ENCODE measurements at places on chromosomes 3 and 15.

DNA sequence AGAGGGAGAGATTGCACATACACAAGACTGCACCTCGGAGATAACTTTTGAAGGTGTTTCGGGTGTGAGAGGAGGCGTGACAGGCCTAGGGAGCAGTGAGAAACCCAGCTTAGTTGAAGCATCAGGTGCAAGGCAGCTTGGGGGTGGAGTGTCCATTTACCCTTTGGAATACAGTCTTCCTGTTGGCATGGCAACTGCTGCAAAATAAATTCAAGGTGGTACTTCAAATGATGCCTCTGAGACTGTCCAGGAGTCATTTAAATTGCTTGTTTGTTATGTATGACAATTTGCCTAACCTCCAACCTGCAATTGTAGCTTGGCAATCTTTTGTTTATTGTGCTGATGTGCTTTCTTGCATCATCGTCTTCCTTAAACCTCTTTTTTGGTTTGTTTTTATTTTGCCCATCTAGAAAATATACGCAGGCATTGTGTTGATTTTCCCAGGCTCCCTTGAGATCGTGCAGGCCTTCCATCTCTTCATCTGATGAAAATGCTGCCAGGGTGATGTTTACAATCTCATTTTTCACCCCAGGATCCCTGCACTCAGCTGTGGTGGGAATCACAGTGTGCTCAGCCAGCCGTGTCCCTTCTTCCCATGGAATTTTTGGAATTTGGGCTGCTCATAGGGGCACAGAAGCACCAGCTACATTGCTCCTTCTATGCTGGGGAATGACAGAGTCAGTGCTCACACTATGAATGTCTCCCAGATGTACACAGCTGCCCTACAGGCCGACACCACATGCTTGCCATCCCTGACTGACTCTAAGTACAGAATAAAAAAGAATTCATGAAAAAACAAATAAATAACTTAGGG, 583.1 kb upstream of the CFAP20DC start:
- no peak for DNase-seq

- no peak for DNase-seq
Observed at GRCh38 chr3:8589880-8590556, 54.6 kb downstream of the SSUH2 start.

GRCh38 chr15:101107625-101108460, 144.0 kb downstream of the CHSY1 start:
- no peak for DNase-seq

- no peak for DNase-seq
Observed at GRCh38 chr3:71317749-71318457, 265.6 kb downstream of the FOXP1 start.

DNA sequence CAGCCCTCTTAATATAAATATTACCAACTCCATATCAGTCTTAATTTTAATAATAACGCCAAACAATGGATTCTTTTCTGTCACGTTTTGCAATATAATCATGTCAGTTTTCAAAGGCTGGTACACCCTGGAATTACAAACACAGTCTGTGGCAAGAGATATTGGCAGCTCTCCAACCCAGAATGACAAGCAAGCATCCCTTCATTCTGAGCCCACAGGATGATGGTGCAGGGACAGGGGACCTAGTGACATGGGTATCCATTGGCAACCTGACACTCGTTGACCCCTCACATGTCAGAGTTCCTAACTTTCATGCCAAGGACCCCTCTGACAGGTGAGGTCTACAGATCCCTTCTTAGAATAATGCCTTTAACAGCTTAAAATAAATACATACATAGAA, 154.5 kb upstream of the TSC22D2 start:
- DNase-seq, result no peak

- DNase-seq, result no peak
Observed at GRCh38 chr3:154886437-154886836, 193.7 kb upstream of the MME start.

- DNase-seq, result no peak
Observed at GRCh38 chr15:51348688-51349087, 7.2 kb downstream of the GLDN start.

DNA sequence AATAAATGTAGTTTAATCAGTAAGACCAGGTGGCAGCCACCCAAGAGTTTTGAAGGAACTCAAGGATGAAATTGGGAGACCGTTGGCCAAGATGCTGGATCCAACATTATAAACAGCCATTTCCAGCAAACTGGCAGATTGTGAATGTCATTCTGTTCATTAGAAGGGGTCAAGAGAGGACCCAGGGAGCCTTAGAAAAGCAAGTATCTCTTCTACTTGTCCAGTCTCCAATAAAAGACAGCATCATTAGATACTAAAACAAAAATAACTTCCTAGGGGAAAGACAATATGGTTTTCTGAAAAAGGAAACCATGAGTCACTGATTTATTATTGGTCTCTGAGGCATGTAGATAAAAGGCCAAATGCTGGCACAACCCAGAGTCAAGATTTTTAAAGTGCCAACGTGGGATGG, 67.9 kb downstream of the GADL1 start:
- DNase-seq, result no peak

DNA sequence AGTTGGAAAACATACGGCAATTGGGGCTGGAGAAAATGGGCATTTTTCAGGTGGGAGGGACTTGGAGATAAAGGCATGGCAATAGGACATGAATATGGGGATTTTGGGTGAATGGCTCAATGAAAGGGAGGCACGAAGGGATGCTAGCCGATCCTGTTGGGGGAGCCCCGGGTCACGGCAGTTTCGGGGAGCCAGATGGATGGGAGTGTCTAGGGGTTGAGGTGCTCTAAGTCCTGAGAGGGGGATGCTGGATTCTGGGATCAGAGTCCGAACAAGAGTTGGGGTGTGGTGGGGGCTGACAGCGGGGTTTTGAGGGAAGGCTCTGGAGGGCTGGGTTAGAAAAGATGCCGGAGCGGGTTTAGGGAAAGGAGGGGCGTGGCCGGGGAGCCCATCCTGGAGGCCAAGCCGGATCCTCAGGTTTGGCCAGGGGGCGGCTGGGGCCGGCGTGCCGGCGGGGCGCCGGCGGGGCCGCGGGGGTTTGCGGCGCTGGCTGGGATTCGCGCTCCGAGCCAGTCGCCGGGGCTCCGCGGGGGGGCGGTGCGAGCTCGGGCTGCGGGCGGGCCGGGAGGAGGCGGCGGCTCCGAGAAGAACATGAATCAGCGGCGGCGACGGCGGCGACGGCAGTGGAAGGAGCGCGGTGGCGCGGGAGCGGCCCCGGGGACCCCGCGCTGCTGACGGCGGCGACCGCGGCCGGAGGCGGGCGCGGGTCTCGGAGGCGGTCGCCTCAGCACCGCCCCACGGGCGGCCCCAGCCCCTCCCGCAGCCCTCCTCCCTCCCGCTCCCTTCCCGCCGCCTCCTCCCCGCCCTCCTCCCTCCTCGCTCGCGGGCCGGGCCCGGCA, at the start of gene TYRO3:
TSS of gene TYRO3 (plus strand) at position 813 of the 839 bp plus-strand sequence. CDS start 46 bp downstream, outside the sequence.
- DNase-seq, result peak; percentile 65

- no peak for DNase-seq
Observed at GRCh38 chr15:31457631-31458526, 131.2 kb downstream of the KLF13 start.

DNA sequence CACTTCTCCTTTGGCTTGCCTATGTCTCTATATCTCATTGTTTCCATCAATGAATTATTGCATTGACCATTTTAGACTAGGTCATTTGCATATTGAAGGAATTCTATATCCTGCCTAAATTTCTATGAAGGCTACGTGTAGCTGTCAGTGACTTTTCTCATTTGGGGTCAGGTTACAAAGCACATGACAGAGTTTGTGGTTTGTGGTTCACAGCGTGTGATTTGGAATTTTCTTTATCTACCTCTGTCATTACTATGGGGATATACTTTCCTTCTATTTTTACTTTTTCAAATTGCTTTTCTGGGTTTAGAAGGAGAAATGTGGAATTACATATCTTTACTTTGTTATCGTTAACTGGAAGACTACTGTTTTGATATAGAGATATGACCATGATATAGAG, 317.3 kb upstream of the CFAP20DC start:
- DNase-seq, result no peak

DNA sequence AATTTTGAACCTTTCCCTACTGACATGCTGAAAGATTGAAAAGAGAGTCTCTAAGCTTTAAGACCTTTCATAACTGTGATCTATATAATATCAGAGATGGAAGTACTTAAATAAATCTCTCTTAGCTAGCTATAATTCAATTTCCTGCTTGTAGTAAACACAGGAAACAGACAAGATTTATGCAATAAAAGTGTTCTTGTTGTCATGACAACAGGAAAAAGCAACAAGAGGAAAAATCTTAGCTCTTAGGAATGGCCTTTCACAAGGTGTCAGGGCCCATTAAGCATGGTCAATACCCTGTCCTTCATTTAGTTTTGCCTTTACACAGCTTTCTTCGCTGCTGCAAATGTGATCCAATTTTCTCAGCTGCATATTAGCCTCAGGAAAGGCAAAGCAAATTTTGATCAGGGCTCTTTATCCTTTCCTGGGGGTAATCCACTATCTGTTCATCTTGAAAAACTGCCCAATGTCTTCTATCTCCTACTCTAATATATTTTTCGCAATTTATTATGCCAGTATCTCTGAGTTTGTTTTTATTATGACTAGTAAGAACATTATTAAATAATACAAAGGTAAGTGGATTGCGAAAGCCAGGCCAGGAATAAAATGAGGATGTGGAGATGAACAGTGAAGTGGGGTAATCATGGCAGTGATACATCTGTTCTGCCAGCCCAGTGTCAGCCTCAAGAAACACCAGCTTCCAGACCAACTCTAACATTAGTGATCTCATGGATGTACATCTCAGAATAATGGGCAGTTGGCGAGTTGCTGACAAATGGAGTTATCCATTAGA, 28.7 kb downstream of the SIDT1 start:
- no peak for DNase-seq

- DNase-seq, result no peak
Observed at GRCh38 chr3:39249453-39250115, 30.3 kb downstream of the CX3CR1 start.

GRCh38 chr3:56459719-56460118, 8.5 kb downstream of the ERC2 start:
- no peak for DNase-seq

GRCh38 chr3:78257951-78258530, 1218.1 kb downstream of the ROBO2 start:
- no peak for DNase-seq

DNA sequence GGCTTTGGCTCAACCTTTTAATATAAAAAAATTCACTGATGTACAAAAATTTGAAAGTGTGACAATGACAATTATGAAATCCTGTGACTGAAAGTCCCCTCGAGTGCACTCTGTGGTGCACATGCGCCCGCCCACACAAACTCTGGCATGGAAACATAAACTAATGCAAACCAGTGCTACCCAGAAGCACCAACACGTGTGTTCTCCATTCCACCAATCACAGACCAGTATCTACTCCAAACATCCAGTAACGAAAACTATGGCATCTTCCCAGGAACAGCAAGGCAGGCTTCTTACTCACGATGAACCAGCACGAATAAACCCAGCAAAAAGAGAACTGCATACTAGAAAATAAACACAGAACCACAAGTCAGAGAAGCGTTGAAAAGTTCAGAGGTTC, 11.7 kb upstream of the NMB start:
- no peak for DNase-seq

- no peak for DNase-seq
Observed at GRCh38 chr15:90735923-90736322, 18.8 kb downstream of the BLM start.

DNA sequence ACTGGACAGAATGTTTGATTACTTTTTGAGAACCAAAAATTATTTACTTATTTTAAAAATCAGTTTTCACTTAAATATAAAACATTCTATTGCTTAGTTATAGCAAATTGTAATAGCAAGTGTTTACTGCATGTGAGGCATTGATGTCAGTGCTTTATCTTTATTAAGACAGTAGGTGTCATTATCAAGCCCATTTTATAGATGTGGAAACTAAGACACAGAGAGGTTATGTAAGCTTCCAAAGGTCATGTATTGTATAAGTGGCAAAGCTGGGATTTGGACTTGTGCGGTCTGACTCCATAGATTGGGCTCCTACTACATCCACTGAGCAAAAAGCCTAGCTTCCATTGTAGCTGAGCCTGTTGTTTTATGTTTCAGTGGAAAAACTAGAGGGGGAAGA, 17.6 kb downstream of the ZNF589 start:
- no peak for DNase-seq

DNA sequence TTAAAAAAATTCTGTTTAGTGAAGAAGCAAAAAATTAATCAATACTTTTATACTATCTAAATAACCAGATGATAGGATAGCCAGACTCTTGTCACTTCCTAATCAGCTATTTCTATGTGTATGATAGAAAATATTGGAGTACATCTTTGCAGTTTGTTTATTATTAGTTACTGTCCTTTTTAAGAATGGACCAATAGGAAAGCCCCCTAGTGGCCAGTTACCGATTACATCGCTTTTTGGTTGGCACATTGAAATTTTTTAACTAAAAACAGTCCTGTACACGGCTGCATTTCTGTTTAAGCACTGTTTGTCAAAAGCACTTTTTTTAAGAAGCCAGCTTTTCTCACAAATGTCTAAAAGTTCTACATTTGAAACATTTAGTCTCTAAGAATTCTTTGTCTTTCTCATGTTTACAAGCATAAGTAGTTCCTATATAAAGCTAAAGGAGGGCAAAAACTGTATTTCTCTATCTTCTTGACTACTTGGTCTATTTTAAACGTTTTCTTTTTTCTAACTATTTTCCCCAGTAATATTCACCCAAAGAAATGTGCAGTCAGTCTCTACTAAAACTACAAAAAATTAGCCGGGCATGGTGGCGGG, 253.2 kb upstream of the LRTM1 start:
- DNase-seq, result no peak

- DNase-seq, result no peak
Observed at GRCh38 chr3:136899622-136900158, 37.7 kb downstream of the NCK1 start.

DNA sequence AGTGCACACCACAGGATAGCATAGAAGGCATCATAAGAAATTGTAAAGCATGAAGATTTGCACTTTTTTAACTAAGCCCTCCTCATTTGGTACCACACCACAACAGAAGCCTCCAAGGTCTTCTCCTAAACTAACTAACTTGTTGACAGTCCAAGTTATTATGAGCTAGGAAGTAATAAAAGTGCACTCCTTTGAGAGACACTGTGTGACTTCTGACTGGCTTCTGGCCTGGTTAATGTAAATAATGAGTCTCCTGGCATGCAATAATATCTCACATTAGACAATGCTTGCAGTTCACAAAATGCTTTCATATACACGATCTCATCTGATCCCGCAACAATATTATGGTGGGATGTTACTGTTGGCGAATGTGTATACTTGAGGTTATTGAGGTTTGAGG, 103.9 kb upstream of the SLC24A5 start:
- DNase-seq, result no peak

DNA sequence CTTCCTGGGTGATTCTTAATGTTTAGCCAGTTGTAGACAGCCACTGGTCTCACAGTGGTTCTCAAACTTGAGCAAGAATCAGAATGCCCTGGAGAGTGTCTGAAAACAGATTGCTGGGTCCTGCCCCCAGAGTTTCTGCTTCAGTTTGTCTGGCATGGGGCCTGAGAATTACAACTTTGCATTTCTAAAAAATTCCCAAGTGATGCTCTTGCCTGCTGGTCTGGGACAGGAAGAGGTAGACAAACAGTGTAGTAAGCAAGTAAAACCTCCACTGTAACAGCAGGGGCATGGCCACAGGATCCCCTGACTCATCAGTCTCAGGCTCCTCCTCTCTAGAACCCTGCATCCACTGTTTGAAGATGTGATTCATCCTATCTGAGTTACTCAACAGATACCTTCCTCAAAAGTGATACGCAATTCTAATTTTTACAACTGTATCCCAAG, 36.5 kb downstream of the DZIP1L start:
- no peak for DNase-seq

GRCh38 chr15:40366457-40367370, 8.7 kb downstream of the DISP2 start:
- DNase-seq, result peak; percentile 92

Measured in posterior cingulate gyrus (tissue), 11 donors.